ENCODE measurements at places on chromosomes 3 and 15.

- DNase-seq = no peak
These were observed 92.3 kb upstream of the TJP1 start for GRCh38 chr15:29914511-29914926.

DNA sequence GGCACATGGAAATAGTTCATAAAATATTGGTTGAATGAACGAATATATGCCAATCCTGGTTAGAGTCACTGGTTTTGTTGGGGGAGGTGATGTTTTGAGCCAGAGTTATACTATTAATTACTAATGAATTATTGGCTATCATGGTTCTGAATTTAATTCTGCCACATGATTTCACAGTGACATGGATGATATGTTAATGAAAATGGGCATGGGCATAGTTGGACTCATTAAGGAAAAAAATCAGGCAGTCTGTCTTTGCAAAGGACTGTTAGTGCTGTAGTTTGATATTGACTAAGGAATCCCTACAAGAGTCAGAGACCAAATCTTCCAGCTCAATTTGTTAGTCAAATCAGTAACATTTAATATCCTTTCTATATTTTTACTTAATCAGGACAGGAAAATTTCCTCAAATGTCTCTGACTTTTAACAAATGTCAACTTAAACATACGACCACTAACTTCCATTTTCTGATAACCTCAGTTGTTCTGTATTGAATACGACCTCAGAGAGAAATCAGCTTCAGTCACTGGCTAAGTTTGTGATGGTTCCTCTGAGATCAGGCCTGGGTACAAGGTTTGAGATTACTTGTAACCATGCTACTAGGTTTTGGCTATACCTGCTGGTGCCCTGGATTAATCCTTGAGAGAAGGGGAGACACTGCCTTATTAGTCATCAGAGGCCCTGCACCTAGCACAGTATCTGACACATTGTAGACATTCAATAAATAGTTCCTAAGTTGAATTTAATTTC is 13.3 kb downstream of the NFKBIZ start:
- no peak for DNase-seq

- no peak for DNase-seq
These were observed 128.2 kb upstream of the SLC7A14 start for GRCh38 chr3:170714122-170714521.

- no peak for DNase-seq
These were observed 13.4 kb downstream of the IL12A start for GRCh38 chr3:160001850-160002623.

DNA sequence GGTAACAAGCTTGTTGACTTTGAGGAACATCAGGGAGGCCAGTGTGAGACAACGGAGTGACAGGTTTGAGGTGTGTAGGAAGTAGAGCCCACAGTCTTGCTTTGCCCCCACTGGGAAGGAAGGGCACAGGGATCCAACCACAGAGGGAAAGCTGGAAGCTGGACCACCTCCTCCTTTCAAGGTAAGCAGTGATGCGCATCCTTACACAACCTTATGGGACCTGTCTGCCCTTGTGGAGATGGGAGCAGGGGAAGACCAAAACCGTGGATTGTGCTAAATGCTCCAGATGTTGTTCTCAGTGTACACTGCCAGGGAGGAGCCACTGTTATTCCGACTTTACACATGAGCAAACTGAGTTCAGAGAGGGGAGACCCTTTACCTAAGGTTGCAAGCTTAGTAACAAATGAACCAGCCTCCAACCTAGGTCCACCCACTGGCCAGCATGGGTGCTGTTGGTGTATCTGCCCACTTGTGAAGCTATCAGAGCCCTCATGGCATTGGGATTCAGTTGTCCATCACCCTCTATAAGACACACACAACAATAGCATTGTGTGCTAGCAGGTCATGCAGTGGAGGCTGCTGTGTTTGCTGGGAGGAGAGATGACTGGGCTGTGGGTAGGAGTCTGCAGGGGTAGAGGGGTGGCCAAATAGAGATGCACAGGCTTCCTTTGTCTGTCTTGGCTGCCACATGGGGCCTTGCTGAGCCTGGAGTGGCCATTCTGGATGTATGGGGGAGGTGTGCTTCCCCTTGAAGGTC is 586 bp upstream of the LSMEM2 start:
- no peak for DNase-seq

- DNase-seq = no peak
These were observed 146.4 kb downstream of the PGPEP1L start for GRCh38 chr15:98861188-98861587.

DNA sequence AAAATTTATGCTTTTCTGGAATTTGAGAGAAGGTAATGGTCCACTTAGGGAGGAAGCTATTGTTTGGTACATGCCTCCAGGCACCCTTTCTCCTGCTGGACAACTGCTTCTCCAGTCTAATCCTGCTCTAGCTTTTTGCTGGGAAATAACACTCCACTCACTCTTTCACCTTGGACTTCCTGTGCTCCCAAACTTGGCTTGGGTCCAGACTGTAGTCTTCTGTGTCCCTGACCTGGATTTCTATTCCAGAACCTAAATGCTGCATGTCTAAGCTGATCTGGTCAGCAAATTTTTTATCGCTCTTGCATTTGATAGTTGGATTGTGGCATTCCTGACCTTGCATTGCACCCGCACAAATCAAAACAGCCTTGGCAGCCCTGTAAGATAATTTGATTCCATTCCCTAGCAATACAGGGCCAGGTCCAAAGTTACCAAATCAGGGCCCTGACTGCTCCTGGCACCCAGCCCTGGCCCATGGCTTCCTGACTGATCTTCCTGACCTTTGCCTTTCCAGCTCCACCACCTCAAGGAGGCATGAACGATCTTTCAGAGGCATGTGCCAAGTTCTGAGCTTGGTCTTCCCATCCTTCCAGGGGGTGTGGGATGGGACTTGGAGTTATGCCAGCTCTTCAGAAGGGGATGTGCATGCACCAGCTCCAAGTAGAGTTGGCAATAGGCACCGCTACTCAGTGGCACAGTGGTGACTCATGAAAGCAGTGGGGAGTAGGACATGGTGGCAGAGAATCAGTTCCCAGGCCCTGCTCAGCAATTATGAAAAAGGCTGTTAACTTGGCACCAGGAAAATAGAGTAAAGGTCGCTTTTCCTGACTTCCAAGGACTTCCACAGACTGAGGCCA is 43.9 kb upstream of the GOLGA8J start:
- DNase-seq = no peak

DNA sequence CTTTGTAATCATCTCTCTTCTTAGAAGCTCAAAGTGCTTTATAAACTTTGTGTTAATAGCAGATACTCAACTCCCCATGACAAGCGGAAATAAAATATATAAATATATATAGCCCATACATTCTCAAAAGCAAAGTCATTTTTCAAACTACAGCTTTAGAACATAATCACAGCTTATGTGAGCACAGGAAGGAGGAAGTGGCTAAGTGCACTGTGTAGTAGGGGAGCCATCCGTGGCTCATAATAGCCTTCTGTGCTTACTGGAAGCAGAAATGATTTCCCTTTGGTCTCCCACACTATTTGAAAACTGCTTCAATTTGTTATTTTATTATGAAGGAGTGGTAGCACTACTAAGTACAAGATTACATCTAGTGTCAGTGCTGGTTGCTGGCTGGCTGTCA is 151.4 kb upstream of the ARL6 start:
- DNase-seq = no peak

Data from activated CD4-positive, alpha-beta T cell treated with anti-CD3 and anti-CD28 coated beads, Interleukin-2, amount 50 U/mL, for 16 hours (primary cell).